ENCODE measurements at places on chromosomes 12 and 14.

DNA sequence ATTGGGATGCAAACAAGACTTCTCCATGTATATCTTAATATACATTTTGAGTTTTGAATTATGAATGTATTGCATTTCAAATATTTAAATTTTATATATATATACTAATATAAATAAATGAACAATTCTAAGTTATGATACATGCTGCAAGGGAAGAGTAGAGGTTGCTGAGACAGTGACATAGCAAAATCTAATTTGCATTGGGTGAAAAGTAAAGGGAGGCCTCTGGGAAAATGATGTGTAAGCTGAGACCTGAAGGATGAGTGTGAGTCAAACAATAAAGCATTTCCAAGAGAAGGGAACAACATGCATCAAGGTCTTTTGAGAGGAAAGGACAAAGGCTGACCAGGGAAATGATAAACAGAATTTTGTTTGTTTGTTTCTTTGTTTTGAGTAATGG lies 62.9 kb upstream of the PTPRQ start:
- no peak for DNase-seq

DNA sequence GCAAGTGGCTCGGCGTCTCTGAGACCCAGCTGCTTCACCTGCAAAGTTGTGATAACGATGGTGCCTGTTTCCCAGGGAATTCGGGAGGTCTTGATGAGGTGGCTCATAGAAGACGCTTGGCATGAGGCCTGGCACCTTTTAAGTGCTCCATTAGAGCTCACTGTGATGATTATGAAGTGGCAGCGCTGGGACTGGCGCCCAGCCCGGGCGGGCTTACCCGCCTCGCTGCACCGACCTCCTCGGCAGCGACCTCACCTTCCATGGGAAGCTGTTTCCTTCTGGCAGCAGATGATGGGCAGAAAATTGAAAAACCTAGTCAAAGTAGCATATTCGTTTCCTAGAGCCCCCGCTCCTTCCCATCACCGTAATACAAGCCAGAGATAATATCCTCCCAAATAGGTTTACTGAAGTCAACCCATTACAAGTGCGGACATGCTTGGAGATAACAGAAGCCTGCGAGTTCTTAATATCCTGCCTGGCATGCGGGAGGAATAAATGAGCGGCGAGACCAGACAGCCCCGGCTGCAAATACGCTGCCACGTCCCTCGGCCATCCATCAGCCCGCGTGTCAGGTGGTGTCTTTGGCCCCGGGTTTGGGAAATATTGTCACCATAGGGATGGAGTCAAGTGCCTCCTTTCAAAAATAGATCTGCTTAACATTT lies 35.2 kb upstream of the DLK1 start:
- DNase-seq, result no peak

DNA sequence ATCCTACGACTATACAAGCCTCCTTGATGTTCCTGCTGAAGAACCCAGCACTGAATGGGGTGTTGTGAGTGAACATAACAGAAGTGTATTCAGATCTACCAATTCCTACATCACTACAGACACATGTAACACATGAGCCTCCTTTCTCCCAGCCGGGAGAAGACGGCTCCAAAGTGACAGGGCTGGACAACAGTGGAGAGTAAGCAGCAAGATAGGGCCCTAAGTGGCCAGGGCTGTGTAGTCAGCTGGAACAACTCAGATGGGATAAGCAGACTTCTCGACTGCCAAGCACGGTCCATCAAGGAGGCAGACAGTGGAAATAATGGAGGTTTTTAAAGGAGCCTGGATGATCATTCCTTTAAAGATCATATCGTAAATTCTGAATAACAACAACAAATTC lies 73.5 kb downstream of the TTC7B start:
- no peak for DNase-seq

DNA sequence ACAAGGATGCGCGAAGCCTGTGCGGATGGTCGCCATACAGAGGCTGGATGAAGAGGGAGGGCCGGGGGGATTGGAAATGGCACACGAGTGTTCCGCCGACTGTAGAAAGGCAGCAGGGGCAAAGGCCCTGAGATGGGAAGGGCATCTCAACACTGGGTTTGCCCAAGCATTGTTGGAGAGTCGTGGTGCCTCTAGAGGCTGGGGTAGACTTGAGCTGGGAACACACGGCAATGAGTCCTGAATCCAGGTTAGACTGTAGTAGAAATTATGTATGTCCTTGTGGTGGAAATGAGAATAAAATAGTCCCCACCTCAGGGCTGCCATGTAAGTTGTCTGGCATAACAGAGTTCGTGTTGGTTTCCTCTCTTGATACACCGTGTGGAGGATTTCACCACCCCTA lies 83.8 kb upstream of the CCND2 start:
- no peak for DNase-seq

DNA sequence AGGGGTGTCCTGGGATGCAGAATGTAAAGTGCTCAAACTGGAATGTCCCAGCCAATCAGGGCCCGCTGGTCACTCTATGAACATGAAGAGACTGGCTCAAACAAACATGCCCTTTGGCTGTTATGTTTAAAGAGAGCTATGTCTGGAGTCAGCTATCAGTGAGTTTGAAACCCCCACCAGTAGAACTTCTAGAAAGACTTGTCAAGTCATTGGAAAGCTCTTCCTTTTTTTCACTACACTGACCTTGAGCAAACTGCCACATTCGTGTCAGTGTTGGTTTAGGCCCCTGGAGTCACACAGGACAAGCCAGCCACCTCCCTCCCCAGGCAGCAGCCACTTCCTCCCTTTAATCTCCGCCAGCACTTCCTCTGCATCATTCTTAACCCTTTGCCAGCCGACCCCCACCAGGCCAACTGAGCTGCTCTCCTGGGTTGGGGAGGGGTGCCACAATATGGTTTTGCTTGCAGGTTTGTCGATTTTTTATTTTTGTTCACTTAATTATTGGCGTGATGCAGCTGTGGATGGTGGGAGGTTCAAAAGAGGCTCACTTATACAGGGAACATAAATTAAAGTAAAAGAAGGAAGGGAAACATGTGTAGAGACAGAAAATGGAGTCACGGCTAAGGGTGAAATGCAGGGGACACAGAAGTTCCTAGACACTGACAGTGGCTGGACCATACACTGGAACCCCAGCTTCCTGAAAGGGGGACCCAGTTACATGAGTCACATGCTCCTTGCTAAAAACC lies 25.3 kb downstream of the CMKLR1 start:
- DNase-seq, result no peak

GRCh38 chr12:56998981-56999380 lies 7.4 kb downstream of the ZBTB39 start:
- DNase-seq, result peak; percentile 43

DNA sequence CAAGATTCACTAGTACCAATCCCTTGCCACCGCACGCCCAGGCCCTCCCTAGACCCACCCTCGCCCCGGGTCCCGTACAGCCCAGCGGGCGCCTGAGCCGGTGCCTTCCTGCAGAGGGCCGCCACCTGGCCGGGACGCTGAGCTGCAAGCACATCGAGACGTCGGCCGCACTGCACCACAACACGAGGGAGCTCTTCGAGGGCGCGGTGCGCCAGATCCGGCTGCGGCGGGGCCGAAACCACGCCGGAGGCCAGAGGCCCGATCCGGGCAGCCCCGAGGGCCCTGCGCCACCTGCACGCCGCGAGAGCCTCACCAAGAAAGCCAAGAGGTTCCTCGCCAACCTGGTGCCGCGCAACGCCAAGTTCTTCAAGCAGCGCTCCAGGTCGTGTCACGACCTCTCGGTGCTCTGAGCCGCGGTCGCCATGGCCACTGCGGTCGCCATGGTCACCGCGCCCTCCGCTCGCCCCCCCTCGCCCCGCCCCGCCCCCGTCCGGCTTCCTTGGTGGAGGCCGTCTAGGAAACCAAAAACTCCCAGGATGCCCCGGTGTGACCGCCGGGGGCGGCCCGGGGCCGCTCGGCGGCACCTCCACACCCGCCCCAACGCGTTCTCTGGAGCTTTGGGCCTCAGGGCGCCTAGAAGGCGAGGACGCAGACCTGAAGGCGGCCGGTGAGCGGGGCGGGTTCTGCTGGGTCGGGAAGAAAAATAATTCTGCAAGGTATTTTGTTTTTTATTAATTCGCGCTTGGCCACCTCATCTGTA lies 3.7 kb downstream of the REM2 start:
- DNase-seq, result peak; percentile 60

- no peak for DNase-seq
Observed at GRCh38 chr12:83224012-83224411, 537.3 kb downstream of the TMTC2 start.

DNA sequence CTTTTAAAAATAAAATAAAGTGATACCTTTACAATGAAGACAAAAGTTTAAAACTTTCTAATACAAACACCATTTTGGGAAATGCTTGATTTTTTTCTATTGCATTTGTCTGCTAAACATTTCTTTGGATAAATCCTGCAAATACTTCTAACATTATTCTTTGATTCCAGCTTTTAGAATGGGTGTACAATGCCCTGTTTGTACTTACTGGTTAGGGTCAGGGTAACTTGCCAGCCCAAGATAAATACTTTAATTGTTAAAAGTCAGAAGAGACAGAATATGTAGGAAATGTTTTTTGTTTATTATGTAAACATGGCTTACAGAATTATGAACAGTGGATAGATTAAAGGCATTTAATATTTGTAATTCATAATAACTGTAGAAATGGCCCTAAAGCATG lies 60.5 kb downstream of the WASHC4 start:
- DNase-seq, result no peak

- no peak for DNase-seq
Observed at GRCh38 chr12:58309806-58310205, 368.4 kb downstream of the ATP23 start.

DNA sequence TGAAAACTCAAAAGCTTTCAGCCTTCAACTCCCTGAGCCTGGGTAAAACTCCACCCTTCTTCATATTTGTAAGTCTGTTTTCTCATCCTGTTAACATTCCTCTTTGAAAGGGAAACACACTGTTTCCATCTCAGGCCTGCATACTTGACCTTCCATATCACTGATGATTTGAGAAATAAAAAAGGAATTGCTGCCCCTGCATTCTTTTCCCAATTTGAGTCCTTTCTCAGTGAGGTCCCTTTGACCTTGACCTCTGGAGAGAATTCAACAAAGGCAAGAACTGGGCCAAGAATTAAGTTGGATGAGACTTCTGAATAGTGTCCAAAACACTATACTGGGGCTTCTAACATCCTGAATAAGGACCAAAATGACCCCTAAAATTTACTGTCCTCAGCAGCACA lies 108.0 kb downstream of the AEBP2 start:
- DNase-seq, result no peak

DNA sequence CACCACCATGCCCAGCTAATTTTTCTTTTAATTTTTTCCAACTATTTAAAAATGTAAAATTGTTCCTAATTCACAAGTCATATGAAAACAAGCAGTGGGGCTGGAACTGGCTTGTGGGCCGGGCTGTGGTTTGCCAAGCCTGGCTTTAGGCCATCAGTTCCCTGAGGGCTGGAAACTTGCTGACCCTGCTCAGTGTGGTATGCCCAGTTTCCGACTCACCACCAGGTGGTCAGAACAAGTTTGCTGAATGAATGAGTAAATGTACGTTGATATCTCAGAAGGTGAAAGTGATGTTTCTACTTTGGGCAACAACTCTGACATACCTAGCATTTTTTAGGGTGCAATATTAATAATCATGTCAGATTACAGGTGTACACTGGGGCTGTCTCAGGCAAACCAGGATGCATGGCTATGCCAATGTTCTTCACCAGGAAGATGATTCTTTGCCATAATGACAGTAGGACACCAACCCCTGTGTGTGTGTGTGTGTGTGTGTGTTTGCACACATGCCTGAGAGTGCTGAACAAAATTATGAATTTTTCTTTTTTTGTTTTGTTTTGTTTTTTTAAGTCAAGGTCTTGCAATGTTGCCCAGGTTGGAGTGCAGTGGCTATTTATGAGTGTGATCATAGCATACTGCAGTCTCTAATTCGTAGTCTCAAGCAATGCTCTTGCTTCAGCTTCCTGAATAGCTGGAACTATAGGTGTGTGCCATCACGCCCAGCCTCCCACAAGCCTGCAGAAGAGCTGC lies 106.1 kb downstream of the PTPN11 start:
- DNase-seq, result no peak

DNA sequence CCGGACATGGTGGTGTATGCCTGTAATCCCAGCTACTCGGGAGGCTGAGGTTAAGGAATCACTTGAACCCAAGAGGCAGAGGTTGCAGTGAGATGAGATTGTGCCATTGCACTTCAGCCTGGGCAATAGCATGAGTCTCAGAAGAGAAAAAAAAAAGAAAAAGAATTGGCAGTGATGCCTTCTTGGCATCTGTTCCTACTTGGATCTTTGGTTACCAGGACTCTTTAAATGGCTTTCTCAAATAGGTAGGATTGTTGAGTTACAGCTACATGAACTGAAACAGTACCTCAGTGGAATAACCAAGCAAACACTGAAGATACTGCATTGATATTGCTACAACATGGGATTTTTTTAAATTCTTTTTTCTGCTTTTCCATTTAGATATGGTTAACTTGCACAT lies 136.8 kb downstream of the SAMD4A start:
- no peak for DNase-seq

GRCh38 chr14:34228650-34228976 lies 233.4 kb downstream of the SPTSSA start:
- DNase-seq, result no peak

- DNase-seq, result no peak
Observed at GRCh38 chr12:5864301-5864700, 80.8 kb downstream of the ANO2 start.

GRCh38 chr12:102642199-102642598 lies 161.8 kb upstream of the IGF1 start:
- no peak for DNase-seq

DNA sequence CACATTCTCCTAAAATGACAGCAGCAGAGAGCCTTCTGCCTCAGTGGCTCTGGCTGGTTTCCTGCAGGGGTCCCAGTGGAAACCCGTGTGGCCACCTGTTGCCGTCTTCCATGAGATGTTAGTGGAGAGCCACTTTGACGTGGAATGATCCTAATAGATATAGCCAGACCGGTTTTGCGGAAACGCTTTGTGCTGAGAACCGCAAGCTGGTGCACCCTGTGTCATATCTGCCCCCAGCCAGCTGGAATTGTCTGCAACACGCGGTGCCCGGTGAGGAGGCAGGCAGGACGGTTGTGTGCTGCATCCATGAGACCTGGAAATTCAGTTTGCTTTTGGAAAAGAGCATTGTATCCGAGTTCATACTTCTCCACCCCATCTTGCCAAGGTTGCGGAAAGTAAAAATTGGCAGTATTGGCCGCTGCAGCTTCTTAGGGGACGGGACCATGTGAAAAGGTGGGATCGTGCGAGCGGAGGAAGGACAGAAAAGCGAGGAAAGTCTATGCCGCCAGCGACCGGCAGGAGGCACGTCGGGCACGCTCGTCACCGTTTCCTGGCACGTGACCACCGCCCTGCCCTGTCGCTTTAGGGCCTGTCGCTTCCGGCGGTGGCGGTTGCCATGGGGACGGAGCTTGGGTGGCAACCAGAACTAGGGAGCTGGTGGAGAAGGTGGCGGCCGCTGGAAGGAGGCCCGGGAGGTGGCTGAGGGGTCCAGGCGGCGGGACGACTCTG lies at the start of gene CFAP251:
Gene CFAP251, plus strand, starts transcription at position 643 of the 729 bp plus-strand sequence. CDS start 2,714 bp downstream, outside the sequence.
- DNase-seq, result peak; percentile 92

All from stimulated activated CD4-positive, alpha-beta T cell treated with anti-CD3 and anti-CD28 coated beads, Interleukin-2, amount 100 ng/mL, for 48 hours (primary cell).